ENCODE measurements at places on chromosomes 11 and 22.
A peak's percentile ranks its signal among the peaks of the same experiment; 100 is the strongest.

DNA sequence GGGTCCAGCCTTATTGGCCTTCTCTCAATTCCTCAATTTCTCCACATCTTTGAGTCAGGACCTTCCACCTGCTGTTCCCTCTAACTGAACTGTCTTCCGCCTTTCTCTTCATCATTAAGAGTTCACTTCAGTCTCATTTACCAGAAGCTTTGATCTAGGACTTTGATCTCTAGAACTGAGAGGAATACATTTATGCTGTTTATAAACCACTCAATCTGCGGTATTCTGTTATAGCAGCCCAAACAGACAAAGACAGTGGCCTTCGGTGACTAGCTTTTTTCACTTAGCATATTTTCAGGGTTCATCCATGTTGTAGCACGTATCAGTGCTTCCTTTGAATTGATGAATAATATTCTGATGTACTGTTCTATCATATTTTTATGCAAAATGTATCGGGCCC, 10.5 kb downstream of the CLPB start:
- no peak for DNase-seq

- DNase-seq = no peak
Measured at GRCh38 chr22:30239488-30240405, 6.8 kb downstream of the LIF start.

GRCh38 chr22:43272869-43273318, 70.3 kb downstream of the SCUBE1 start:
- DNase-seq = no peak

DNA sequence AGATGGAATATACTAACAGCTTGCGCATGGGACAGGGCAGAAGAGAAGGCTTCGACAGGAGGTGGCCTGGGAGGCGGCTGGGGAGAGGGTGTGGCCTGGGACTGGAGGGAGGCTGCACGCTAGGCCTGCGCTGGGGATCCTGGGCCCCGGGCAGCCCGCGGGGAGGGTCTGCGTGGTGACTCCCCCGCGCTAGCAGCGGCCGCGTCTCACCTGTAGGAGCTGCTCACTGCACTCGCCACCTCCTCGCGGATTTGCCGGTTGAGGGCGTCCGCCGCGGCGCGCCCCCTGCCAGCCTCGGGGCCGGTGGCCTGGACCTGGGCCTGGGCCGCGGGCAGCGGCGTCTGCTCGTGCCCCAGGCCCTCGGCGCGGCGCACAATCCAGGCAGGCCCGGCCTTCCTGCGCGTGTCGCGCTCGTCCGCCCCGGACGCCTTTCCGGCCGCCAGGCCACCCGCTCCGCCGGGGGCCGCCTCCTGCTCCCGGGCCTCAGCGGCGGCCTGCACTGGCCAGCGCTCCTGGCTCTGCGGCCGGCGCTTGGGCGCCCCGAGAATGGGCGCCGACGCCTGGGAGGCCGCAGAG, 1.5 kb downstream of the MAP6 start:
- no peak for DNase-seq

GRCh38 chr22:37333724-37334460, 51.6 kb downstream of the CYTH4 start:
- no peak for DNase-seq

DNA sequence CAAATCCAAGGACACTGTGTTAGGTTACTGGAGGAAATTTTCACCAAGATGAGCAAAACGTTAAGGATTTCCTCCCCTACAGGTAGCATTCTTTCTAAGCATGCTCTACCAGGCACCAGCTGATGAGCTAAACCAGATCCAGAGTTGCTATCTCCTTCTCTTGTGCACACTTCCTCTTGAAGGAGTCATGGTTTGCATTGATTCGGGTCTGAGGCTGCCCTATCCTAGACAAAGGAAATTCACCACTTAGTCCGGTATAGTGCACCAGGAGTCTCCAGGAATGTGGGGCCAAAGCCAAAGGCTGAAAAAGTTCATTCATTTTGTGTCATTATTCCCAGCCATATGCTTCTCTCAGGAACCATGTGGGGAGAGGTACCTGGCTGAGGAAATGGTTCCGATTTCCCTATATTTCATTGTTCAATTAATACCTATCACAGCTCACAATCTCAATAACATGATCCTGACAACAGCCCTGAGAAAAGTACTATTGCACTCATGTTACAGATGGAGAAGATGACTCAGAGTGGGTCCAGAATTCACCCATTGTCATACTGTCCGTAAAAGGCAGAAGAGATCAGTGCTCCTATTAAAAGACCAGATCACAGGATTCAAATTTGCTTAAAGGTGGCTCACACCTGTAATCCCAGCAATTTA, 39.1 kb downstream of the SLC35F2 start:
- DNase-seq = no peak

DNA sequence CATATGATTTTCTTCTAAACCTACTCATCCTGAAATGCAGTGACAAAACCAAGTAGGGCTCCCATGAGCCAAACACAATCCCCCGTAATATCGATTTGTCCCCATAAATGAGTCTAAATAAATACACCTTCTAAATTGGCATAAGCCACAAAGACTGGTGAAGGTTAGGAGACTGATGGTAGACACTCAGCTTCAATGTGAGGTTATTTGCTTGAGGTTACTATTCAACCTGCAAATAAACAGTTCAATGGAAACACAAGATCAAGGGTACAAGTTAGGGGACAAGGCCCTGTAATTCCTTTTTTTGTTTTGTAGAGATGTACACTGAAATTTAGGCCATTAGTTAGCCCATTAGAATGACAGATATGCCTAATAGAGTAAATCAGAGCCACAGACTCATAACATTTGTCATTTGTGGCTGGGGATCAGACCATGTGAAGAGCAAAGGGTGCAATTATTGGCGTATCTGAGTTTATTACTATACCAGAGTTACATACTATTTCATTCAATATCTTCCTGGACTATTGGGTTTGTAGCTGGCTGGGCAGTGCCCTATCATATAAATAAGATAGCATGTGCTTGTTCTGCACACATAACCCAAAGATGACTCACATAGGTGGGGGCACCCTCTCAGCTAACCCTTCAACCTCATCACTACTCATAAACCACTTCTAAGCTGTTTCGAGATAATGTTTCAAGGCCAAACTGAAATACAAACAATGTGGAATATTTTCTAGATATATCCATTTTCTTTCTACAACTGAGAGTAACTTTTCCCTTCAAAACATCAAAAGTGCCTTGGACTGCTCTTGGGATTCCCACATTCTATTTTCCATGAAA, 695.3 kb downstream of the KCNA4 start:
- no peak for DNase-seq

DNA sequence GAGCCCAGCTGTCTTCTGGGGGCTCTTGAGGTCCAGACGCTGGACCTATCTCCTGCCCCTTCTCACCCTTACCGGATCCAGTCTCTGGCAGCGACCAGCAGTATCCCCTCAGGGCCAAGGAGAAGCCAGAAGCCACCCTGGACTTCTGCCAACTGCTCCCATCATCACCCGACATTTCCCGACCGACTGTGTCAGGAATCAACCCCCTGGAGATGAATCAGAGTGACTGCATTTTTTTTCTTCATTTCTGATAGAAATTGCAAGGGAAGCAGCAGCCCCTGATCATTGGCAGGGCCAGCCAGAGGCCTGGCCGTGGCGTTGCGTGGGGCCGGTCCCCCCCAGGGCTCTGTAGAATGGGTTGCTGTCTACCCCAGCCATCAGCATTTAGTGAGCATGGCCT, 5.2 kb upstream of the LIF start:
- DNase-seq = peak; percentile 34

- no peak for DNase-seq
Measured at GRCh38 chr22:43044290-43044712, 29.4 kb upstream of the PACSIN2 start.

DNA sequence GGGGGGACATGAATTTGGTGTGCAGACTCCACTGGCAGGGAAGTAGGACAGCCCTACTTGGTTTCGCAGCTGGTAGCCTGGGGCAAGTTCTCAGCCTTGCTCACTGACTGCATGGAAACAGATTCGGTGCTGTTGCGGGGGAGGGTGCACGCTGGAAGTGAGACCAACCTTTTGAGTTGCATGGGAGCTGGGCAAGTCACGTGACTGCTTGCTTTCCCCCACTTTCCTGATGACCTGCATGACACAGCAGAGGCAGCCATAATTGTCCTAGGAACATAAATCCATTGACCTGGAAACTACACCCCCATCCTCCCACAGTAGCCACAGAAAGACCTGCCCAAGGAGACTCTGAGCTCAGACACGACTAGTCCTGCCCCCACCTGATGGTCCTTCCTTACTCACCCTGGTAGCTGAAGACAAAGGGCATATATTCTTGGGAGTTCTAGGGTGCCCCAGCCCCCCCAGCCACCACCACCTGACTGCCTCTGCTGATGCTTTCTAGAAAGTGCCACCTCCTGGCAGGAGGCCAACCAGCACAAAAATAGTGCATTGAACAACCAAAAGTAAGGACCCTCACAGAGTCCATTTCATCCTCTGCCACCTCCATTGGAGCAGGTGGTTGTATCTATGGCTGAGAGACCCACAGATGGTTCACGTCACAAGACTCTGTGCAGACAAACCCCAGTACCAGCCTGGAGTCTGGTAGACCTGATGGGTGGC, 4.1 kb upstream of the HBG2 start:
- no peak for DNase-seq

DNA sequence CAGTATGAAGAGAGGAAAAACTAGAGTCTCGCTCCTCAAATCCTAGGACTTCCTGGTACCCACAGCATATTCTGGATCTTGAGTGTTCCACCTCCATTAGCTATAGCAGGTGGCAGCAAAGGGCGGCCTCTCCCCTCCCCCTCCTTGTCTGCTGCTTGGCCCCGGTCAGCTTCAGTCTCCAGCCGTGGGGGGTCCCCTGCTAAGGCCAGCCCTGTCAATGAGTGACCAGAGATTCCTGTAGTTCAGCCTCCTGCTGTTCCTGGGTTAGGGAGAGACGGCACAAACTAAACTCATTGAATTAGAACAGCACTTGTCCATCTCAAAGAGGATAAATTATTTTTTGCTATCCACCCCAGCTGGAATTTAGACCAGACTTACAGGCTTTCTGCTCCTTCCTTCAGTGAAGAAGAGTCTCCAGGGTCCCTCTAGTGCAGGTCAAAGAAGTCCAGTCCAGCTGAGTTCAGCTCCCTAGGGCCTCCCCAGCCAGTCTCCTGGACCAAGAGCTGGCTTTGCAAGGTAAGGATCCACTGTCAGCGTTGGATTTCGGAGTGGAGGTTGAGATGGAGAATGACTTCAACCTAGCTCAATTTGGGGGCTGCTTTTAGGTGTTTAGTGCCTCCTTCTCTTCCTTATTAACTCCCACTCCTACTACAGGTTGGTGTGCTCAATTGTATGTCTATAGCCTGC, 1.1 kb upstream of the PHLDB1 start:
- DNase-seq = no peak

- DNase-seq = no peak
Measured at GRCh38 chr11:124605719-124606118, 5.5 kb upstream of the PANX3 start.

- DNase-seq = no peak
Measured at GRCh38 chr22:47616396-47617020, 854.1 kb downstream of the TBC1D22A start.

- no peak for DNase-seq
Measured at GRCh38 chr22:17775781-17776465, 1.7 kb upstream of the BID start.

- no peak for DNase-seq
Measured at GRCh38 chr11:69209038-69209350, 53.3 kb downstream of the SMIM38 start.

DNA sequence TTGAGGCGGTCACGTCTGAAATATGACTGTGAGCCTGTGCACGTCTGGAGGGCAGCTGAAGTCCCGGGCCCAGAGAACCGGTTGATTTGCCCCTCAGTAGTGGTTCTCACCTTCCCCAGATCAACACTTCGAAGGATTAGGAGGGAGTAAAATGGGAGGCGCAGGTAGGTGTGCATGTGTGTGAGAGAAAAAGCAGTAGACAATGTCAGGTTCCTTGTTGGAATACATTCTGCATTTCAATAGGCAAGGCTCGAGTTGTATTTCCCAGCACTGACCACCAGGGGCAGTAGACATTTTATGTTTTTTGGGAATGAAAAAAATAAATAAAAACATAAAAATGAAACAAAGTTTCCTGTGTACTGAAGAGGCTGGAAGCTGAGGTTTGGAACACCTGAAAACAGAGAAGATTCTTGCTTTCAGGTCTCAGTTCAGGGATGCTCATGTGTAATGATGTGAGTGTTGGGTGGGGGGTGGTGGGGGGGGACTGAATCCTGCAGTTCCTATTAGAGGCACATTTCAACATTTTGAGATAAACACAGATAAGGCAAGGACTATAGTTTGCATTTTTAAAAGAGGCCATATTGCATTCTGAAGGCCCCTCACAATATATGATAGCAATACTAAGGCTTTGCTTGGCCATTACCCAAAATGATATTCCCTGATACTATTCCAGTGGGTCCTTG, 333.9 kb downstream of the CADM1 start:
- no peak for DNase-seq

- DNase-seq = no peak
Measured at GRCh38 chr11:130403967-130404366, 24.4 kb downstream of the ADAMTS8 start.

DNA sequence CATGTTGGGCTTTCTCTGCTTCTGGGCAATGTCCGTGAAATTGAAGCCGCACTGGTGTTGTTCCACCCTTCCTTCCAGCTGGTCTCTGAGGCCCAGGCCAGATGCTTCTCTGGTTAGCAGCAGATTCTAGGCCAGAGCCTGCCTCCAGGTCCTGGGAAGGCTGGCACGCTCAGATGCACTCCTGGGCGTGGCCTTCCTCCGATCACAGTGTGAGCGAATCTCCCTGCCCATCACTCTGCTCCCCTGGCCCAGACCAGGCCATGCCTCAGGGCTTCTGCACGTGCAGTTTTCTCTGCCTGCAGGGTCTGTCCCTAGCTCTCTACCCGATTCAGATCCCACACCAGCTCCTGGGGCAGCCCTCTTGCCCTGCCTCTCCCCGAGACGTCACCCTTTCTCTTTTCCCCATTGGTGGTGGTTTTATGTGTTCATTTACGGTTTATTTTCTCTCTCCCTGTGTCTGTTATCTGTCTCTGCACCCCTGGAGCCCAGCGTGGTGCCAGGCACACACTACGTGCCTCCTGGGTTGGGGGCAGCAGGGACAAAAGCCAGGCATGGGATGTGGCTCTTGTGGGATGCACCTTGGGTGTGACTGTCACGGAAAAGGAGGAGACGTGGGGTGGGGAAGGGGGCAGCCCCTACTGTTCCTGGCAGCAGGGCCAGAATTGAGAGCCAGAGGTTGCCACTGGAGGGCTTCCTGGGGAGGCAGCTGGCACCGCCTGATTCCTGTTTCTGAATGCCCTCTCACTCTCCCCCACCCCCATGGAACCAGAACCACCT, 66.0 kb downstream of the KCNQ1 start:
- DNase-seq = no peak

DNA sequence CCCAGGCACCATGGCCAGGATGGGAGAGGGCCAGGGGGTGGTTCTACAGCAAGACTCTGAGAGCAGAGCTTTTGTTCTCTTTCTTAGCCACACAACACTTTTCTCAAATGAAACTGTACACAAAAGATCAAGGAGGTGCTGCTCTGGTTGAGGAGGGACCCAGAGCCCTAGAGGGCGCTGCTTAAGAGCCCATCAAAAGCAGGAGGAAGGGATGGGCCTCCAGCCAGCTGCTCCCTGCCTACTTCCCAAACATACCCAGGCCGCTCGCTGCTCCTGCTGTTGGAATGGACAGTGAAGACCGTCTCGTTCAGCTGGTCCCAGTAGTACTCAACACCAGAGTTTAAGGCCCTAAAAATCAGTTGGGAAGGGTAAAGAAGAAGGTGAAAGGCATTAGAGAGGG, 18.4 kb upstream of the CHRM4 start:
- DNase-seq = no peak

GRCh38 chr11:79019975-79020374, 420.9 kb downstream of the TENM4 start:
- DNase-seq = no peak

- DNase-seq = no peak
Measured at GRCh38 chr11:13308704-13309103, 31.1 kb downstream of the BMAL1 start.

GRCh38 chr11:131580476-131580875, 210.1 kb downstream of the NTM start:
- DNase-seq = no peak

Data from HS-5 (cell line).